Activated T-helper 1 cell treated with anti-CD3 and anti-CD28 coated beads, Interleukin-12 subunit alpha, Interleukin-12 subunit beta, Interleukin-2, Interleukin-4 antibody, amounts not matched to agents 30 ng/mL and 10 ng/mL and 1 ng/mL, durations not matched to agents 14 hours and 24 hours and 36 hours (primary cell): ENCODE measurements at places on chromosomes 4 and X. TPM values are rescaled to one million over a fixed set of nuclear protein-coding genes. Genes with fewer than 3 reads are reported as not detected.

Gene MAGIX
- 1.4 and 2.8 TPM in 2 replicates for total RNA-seq

Gene ASB12
- total RNA-seq: not detected in 2 replicates

Gene GIMD1
- total RNA-seq: not detected in 2 replicates

Gene FUNDC1
- 11.2 and 12.5 TPM in 2 replicates for total RNA-seq

Gene PAGE2B
- total RNA-seq: not detected in 2 replicates

Gene LRRC66
- 0.08 TPM in 1 of 2 replicates, not detected in the other for total RNA-seq

Gene ZNF718
- total RNA-seq: 7.3 and 7.7 TPM in 2 replicates

Gene TMPRSS11A
- total RNA-seq: not detected in 2 replicates

Gene CLTRN
- 0.17 TPM in 1 of 2 replicates, not detected in the other for total RNA-seq

Gene ADH7
- total RNA-seq: not detected in 2 replicates

Gene GAGE12H
- not detected in 2 replicates for total RNA-seq

Gene HSD17B11
- 12.1 and 12.7 TPM in 2 replicates for total RNA-seq

Gene PAGE4
- not detected in 2 replicates for total RNA-seq

Gene ARHGAP6
- total RNA-seq: not detected in 2 replicates

Gene PAK3
- total RNA-seq: 0.03 TPM in 1 of 2 replicates, not detected in the other

Gene MXRA5
- not detected in 2 replicates for total RNA-seq

Gene FNIP2
- total RNA-seq: 18.8 and 20.4 TPM in 2 replicates

Gene CPZ
- not detected in 2 replicates for total RNA-seq

Gene ITGB1BP2
- 4.9 and 7.0 TPM in 2 replicates for total RNA-seq

Gene RIBC1
- 0.64 and 0.75 TPM in 2 replicates for total RNA-seq

Gene CT45A1
- not detected in 2 replicates for total RNA-seq

Gene ASB9
- total RNA-seq: not detected in 2 replicates

Gene NPFFR2
- total RNA-seq: not detected in 2 replicates

Gene MMRN1
- total RNA-seq: not detected in 2 replicates

Gene GRIA2
- total RNA-seq: not detected in 2 replicates

Gene GAGE1
- total RNA-seq: not detected in 2 replicates

Gene DDX3X
- total RNA-seq: 312 and 337 TPM in 2 replicates

Gene PDCL2
- total RNA-seq: not detected in 2 replicates

Gene AFM
- not detected in 2 replicates for total RNA-seq

Gene CLDN2
- total RNA-seq: not detected in 2 replicates

Gene MYL5
- total RNA-seq: 29.7 and 35.0 TPM in 2 replicates

Gene TMSB15B
- total RNA-seq: 8.6 and 8.9 TPM in 2 replicates

Gene SEPTIN6
- total RNA-seq: 159 and 172 TPM in 2 replicates

Gene PABPC5
- not detected in 2 replicates for total RNA-seq

Gene ATG4A
- total RNA-seq: 9.6 and 9.8 TPM in 2 replicates

Gene ZNF185
- total RNA-seq: 0.54 and 0.73 TPM in 2 replicates

Gene SUPT20HL2
- not detected in 2 replicates for total RNA-seq

Gene NHSL2
- total RNA-seq: 0.10 and 0.36 TPM in 2 replicates

Gene AREG
- total RNA-seq: 1.5 and 2.4 TPM in 2 replicates
